ENCODE measurements at places on chromosomes 6 and 20. TPM values are rescaled to one million over a fixed set of nuclear protein-coding genes. Genes with fewer than 3 reads are reported as not detected.

The ESF1 gene
- 16.2 TPM for total RNA-seq

The KIAA1755 gene
- 19.9 TPM for total RNA-seq

The DDX27 gene
- total RNA-seq: 32.5 TPM

The NCOA5 gene
- 26.5 TPM for total RNA-seq

The FOXA2 gene
- not detected for total RNA-seq

The SPATA2 gene
- total RNA-seq: 4.8 TPM

Measured in gastroesophageal sphincter (tissue), 4 donors.